IPS-NIHi11 (cell line): ENCODE measurements at places on chromosomes 2 and 18.

GRCh38 chr2:241037498-241037897 is 39.1 kb downstream of the SNED1 start:
- DNase-seq = no peak

DNA sequence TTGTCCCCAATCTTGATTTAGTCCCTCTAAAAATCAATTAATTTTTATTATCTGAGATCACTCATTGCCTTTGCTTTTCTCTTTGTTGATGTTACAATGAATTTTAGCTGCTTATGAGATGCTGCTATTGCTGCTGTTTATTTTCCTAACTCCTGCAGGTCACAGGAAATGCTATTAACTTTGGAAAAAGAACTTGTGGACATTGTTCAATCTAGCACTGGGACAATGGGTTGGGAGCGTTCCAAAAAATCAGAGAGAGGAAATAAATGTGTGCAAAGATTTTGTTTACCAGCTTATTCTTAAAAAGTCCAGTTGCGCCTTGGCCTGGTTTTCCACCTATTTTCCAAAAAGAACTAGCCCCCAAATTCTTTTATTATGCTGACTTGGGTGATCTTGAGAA is 268.3 kb downstream of the PTH2R start:
- no peak for DNase-seq

GRCh38 chr2:189639007-189639609 is 22.2 kb upstream of the ASNSD1 start:
- DNase-seq = no peak

DNA sequence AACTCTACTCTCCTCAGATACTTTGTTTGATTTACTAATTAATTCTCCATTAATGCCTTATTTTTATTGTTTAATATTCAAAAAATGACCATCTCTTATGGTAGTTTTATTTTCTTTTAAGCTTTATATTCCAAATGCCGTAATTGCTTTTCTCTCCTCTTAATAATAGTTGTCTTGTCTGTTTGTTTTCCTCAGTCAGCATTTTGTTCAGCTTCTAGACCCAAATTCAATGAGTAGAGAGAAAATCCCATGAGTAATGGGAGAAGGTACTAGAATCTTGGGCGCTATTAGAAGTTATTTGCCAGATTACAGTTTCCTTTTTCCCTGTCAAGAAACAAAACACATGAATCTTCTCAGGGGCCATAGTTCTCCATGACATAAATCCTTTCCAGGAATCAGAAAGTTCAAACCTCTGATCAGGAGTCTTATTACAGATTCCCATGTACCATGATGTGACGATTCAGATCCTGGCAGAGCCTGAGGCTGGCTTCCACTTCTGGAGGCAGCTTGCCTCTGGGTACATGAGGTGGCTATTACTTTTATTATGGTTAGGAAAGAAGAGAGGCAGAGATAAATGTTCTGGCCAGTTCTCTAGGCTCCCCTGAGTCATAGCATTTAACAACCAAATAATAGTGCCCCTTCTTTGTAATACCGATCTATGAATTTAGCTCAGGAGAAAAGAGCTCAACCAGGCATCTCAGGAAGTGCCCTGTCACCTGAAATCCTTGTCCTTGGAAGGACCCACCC is 485.1 kb upstream of the SETBP1 start:
- no peak for DNase-seq

- peak; percentile 96 for DNase-seq
These were observed 92.8 kb upstream of the OTOS start for GRCh38 chr2:240232961-240233884.

- peak; percentile 59 for DNase-seq
These were observed 509.8 kb upstream of the SMIM21 start for GRCh38 chr18:75937306-75937705.

DNA sequence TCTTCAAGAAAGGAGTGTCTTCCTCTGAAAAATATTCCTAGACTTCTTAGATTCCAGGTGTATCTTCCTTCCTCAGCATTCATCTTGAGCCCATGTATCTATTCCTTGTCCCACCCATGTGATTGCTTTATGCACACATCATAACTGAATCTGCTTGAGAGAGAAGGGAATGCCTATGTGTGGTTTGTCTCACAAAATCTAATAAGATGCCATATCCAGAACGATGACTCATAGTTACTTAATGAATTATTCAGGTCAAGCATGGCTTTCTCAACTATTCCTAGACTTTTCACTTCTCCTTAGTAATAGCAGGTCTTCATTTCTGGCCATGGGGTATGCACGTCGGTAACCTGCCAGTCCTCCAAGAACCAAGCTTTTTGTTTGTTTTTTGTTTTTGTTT is 121.8 kb downstream of the SETBP1 start:
- no peak for DNase-seq

- no peak for DNase-seq
These were observed 34.7 kb upstream of the MRPL33 start for GRCh38 chr2:27736890-27737204.

GRCh38 chr2:169781249-169782013 is 17.2 kb upstream of the SSB start:
- DNase-seq = no peak

- no peak for DNase-seq
These were observed 17.5 kb downstream of the YWHAQ start for GRCh38 chr2:9613291-9613690.

GRCh38 chr2:138485019-138485418 is 16.6 kb upstream of the SPOPL start:
- DNase-seq = no peak

GRCh38 chr2:15677141-15677843 is 85.6 kb downstream of the DDX1 start:
- no peak for DNase-seq

- DNase-seq = no peak
These were observed 390.9 kb upstream of the TRIB2 start for GRCh38 chr2:12325806-12326205.
